Activated CD4-positive, alpha-beta T cell treated with anti-CD3 and anti-CD28 coated beads, Interleukin-2, amount 50 U/mL, for 1 hour (primary cell): ENCODE measurements at places on chromosomes 1 and 21.

DNA sequence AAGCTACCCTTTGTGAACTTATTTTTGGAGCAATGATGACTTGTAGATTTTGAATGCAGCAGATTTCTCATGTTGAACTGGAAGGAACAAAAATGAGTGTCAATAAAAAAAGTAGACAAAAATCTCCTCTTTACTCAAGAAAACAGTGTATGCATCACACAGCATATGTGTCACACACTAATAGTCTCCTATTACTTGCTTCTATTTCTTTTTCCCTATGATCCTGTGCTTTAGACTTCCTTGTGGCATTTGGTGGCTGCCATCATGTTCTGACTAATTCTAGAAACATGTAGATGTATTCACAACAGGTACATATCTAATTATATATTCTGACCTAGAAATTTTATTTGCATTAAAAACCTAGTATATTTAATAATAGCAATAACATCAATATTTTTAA, 14.3 kb downstream of the RC3H1 start:
- DNase-seq, result no peak

DNA sequence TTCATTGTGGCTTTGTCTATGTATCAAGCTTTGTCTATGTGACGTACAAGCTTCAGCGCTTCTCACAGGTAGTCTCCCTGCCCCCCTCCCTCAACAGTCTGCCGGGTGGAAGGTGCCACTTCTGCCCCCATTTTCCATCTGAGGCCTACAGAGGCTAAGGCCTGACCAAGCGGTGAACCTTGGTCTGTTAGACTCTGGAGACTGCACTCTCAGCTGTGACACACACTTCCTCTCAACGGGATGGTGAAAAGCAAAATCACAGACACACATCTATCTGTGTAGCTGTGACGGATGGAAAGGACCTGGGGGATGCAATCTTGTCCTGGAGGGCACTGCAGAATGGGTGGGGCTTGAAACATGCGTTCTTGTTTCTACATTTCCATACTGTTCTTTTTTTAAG, 152.9 kb upstream of the EDN2 start:
- no peak for DNase-seq

DNA sequence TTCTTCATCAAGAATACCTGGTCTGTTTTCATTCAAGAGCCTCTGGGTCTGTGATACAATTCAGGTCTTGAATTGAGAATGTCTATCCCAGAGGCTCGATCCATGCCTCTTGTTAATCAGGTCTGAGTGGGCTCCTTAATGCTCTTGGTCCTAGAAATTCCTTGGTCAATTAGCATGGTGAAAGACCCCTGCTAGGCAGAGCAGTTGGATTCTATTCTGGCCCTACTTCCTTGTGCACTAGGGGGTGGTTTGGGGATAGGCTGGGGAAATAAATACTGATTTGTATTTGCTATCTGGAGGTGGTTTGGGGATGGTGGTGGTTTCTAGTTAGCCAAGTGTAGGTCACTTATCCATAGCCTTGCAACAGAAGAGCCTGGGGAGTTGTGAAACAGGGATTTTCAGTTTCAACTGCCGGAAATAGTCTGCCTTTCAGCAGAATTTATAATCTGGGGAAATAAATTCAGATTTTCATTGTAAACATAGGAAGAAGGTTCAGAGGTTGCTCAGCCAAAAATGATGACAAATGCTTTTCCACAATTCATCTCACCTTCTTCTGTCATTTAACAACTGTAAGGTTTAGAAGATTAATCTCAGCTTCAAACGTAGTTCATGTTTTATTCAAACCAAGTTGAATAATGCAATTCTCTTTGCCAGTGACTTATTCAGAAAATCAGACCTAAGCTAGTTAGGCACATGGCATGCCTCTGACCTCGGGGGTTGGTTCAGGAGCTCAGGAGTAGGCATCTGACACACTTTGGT, 22.2 kb upstream of the SCAF4 start:
- no peak for DNase-seq

GRCh38 chr1:235429143-235429542, 61.9 kb downstream of the TBCE start:
- DNase-seq, result no peak

- DNase-seq, result no peak
These were observed 31.6 kb downstream of the ZMYND12 start for GRCh38 chr1:42424201-42424600.

DNA sequence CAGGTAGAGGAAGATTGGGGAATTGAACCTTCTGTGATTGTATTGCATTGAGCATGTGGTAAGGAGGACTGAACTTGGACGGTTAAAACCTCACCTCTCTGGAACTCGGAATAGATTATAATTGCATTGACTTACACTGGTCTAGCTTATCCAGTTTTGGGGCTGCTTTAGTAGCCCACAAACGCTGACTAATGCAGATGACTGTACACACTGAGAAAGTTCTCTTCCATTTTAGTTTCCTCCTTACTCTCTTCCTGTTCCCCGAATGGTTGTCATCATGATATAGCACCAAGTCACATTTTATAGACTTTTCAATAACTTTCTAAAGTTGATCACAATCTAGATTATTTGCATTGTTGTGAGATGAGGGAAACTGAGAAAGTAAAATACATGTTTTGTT, 78.2 kb downstream of the NFIA start:
- no peak for DNase-seq
